ENCODE measurements at places on chromosomes 6 and 20.
A peak's percentile ranks its signal among the peaks of the same experiment; 100 is the strongest.

DNA sequence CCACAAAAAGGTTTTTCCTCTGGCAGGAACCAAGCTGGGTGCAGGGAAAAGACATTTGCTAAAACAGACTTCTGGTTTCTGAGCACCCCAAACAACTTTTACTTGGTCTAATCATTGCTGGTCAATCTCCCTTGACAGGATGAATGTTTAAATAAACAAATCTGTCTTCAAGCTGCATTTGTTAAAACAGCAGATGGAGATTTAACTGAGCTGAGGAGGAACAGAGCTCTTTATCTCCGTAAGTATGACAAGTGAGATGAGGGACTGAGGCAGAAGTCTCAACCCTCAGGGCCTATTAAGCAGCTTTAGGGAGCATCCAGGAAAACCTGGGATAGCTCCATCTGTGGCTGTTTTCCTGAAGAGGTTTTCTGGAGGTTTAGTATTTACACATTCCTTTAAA lies 40.6 kb downstream of the NINL start:
- DNase-seq = no peak

GRCh38 chr6:68427630-68428029 lies 207.5 kb upstream of the ADGRB3 start:
- no peak for DNase-seq

DNA sequence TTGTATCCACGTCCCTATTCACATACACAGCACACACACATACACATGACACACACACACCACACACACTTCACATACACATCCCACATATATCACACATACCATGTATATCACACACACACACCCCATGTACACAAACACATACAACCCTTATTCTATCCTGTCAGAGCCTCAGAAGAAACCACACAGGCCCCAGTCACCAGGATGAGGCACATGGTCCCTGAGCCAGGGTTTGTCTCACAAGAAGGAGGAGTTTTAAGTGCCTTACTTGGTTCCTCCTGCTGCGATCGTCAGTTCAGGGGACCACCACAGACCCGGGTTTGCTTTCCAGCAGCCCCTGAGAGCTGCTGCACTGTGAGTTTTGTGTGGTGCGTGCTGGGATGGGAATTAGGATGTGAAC lies 23.6 kb downstream of the BFSP1 start:
- no peak for DNase-seq

DNA sequence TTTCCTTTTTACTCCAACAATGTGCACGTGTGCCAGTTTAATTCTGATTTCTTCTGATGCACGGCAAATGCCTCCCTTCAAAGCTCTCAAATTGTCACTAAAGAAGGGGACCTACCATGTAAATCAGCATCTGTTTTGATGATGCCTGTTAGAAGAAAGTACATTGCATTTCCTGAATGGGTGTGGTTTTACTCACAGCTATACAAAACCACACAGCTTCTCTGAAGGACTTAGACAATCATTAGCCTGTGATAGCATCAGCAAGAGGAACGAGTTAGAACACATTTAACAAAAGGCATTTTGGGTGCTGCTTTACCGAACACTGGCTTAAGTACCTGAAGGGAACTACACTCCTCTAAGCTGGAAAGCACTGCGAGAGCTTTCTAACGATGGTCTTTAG lies 109.4 kb downstream of the ATXN1 start:
- peak; percentile 29 for DNase-seq

- DNase-seq = no peak
Observed at GRCh38 chr6:164401871-164402270, 907.5 kb downstream of the C6orf118 start.
